ENCODE measurements at places on chromosomes 16 and 17.

DNA sequence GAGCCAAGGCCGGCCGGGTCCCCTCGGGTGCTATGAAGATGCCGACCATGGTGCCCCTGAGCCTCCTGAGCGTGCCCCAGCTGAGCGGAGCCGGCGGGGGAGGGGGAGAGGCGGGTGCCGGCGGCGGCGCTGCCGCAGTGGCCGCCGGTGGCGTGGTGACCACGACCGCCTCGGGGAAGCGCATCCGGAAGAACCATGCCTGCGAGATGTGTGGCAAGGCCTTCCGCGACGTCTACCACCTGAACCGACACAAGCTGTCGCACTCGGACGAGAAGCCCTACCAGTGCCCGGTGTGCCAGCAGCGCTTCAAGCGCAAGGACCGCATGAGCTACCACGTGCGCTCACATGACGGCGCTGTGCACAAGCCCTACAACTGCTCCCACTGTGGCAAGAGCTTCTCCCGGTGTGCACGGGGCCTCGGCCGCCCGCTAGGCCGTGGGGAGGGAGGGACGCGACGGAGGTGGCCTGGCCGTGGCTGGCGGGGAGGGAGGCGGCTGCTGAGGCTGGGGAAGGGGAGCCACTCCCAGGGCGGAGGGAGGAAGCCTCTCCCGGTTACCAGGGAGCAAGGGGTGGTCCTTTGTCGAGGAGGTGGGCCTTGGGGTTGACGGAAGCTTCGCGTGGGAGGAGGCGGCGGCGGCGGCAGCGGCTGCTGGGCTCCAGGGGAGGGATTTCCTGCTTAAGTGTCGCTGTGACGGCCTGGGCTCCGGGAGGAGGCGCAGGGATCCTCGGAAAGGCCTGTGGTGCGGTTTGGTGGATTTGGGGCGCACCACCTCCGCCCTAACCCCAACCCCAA is 1.3 kb downstream of the MAZ start:
- DNase-seq = peak; percentile 74

DNA sequence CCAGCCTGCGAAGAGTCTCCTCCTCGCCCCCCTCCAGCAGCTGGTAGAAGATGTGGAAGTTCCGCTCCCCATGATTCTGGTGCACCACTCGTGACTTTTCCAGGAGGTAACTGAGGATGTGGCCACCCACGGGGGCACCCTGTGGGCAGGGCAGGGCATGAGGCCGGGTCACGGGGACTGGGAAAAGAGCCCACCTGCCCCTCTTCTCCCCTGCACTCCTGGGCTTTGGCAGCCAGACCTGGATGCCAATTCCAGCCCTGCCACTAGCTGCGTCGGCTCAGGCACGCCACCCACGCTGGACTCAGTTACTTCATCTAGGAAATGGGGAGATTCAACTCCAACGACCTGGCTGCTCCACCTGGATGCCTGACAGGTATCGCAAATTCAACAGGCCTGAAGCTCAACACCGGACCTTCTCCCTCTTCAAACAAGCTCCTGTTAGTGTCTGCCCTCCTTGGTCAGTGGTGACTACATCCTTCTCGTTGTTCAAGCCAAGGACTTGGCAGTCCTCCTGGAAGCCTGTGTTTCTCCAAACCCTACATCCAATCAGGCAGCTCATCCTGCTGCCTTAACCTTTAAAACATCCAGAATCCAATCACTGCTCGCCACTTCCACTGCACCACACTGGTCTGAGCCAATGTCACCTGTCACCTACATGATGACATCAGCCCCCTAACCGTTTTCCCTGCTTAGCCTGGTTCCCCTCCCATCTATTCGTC is 11.6 kb downstream of the MYO1C start:
- DNase-seq = no peak

- peak; percentile 52 for DNase-seq
Observed at GRCh38 chr17:80008383-80008840, 27.3 kb downstream of the TBC1D16 start.

DNA sequence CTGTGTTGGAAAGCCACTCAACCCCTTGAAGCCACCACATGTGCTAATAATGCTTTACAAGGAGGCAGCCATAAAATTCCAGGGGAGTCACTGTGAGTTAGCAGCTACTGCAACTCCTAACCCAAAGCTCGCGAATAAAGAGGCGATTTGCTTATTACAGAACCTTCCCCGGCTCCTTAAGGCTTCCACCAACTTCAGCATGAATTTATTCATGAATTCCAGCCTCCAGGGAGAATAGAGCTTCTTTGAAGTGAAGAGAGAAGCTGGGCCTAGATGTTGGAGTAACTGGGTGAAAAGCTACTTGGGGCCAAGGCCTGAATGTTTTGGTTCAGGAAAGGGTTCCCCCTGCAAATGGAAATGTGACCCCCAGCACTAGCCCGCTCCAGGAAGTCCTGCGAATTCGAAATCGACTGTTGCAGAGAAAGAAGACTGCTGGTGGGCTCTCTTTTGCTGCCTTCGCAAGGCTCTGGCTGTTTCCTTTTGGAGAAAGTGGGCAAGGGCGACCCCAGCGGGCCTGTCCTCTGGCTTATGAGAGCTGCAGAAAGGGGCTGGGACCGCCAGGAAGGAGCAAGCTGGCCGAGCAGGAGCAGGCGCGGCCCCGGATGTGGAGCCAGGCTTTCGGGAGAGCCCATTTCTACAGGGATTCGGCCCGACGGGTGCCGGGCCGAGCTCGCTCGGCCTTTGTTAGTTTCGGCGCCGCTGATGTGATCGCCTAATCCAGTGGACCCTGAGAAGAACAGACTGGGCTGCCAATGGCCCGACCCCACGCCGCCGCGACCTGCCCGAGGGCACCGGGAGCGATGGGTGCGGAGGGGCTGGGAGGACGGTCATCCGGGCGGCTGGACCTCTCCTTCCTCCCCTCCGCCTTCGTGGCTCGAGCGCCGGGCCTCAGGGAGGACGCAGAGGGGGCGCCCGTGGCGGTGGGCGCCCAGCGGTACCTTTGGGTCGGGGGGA is 7.6 kb downstream of the CBX8 start:
- DNase-seq = no peak

- no peak for DNase-seq
Observed at GRCh38 chr17:76826330-76827068, 41.7 kb upstream of the MGAT5B start.
